ENCODE measurements at places on chromosomes 11 and 22. TPM values are rescaled to one million over a fixed set of nuclear protein-coding genes. Genes with fewer than 3 reads are reported as not detected.

MMP1 gene
- not detected for total RNA-seq

GRCh38 chr22:22901578-22902218, 14.1 kb downstream of the IGLL5 start:
- H3K4me3 ChIP-seq = no peak overlapping the region
- peaks cover 76% of the 10 kb centered on the region for H3K27me3 ChIP-seq
- H3K4me1 ChIP-seq = no peaks in the 10 kb centered on the region
- DNase-seq = no peak

DNA sequence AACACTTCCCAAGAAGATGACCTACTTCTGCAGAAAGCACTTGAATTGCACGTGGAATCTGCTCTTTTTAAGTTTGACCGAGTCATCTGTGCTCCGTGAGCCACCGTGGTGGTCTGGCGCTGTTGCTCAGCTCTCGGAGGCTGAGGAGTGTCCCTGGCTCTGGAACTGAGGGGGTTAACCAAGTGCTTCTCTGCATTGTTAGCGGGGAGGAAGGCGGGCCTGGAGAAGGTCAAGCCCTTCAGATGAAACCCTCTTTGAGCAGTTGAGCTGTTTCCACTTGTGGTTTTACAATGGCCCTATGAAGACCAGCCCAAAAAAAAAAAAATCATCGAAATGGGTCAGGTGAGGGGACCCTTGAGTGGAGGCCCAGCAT, 286.4 kb downstream of the NTM start:
- peaks cover 47% of the 10 kb centered on the region for H3K4me1 ChIP-seq
- peak; percentile 41 for DNase-seq
- H3K27ac ChIP-seq = no peak overlapping the region
- H3K27me3 ChIP-seq = no peaks in the 10 kb centered on the region

- peaks cover 24% of the 10 kb centered on the region for H3K4me1 ChIP-seq
- DNase-seq = peak; percentile 56
- peak overlapping the region; percentile 98 for H3K27ac ChIP-seq
- H3K36me3 ChIP-seq = peaks cover 7% of the 10 kb centered on the region
- H3K4me3 ChIP-seq = peak overlapping the region; percentile 100
Measured at GRCh38 chr11:34052608-34053160, 1.2 kb downstream of the CAPRIN1 start.

- no peaks in the 10 kb centered on the region for H3K4me1 ChIP-seq
- H3K36me3 ChIP-seq = no peaks in the 10 kb centered on the region
- H3K27me3 ChIP-seq = peaks cover 8% of the 10 kb centered on the region
- no peak overlapping the region for H3K4me3 ChIP-seq
- no peak for DNase-seq
Measured at GRCh38 chr11:45331839-45332238, 45.7 kb upstream of the SYT13 start.

GRCh38 chr11:5505363-5506048, 4.3 kb downstream of the UBQLN3 start:
- DNase-seq = no peak
- H3K36me3 ChIP-seq = no peaks in the 10 kb centered on the region
- no peaks in the 10 kb centered on the region for H3K4me1 ChIP-seq
- H3K4me3 ChIP-seq = no peak overlapping the region

RHOD gene
- 6.6 TPM for total RNA-seq

DNA sequence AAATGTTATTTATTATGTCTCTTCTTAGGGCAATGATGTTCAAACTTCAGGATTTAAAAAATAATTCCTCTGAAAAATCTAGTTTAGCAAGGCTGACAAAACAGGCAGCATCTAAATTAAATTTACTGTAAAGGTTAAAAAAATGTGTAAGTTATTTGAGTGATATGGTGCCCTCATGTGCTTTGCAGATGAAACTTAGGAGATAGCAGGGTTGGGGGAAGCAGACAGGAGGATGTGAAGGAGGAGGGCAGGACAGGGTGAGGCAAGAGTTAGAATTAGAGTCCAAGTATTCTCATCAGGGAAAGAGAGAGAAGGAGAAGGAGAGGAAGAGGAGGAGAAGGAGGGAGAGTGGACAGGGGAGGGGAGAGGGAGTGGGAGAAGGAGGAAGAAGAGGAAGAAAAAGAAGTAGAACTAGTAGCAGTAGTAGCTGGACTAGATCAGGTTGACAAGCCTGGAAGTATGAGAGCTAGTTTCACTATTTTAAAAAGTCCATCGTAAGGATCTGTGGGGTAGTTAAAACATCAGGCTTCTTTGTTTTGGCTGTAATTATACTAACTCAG, 141.2 kb upstream of the SESN3 start:
- H3K27ac ChIP-seq = no peak overlapping the region
- peaks cover 23% of the 10 kb centered on the region for H3K4me1 ChIP-seq
- H3K27me3 ChIP-seq = no peaks in the 10 kb centered on the region
- no peak overlapping the region for H3K4me3 ChIP-seq
